Stimulated activated CD8-positive, alpha-beta memory T cell treated with anti-CD3 and anti-CD28 coated beads, Interleukin-7, amount 100 ng/mL, for 1 hour (primary cell): ENCODE measurements at places on chromosomes 7 and 10.

- no peak for DNase-seq
These were observed 226.3 kb upstream of the NPVF start for GRCh38 chr7:25454562-25455041.

DNA sequence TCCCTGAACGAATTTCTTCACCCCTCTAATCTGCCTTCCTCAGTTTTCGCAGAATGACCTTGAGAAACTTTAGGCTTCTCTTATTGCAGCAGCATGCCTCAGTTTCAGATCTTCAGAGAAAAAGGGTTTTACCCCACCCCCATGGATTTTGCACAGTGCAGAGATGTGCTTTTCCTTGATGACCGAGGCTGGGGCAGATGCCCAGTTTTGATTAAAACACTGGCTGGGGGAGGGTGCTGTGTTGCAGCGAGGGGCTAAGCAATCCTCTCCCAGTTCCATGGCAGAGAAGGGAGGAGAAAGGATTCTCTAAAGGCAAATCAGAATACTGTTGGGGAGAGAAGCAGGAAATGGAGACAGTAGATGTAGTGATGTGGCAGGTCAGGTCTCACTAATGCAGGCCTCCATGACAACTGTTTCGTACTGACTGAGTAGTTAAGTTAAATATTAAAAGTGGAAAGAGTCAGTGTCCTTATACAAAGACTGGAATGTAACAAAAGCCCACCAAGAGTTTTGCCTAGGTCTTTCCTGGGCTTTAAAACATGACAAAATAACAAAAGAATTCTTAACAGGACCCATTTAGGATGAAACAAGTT lies 50.8 kb upstream of the PDZD8 start:
- no peak for DNase-seq

DNA sequence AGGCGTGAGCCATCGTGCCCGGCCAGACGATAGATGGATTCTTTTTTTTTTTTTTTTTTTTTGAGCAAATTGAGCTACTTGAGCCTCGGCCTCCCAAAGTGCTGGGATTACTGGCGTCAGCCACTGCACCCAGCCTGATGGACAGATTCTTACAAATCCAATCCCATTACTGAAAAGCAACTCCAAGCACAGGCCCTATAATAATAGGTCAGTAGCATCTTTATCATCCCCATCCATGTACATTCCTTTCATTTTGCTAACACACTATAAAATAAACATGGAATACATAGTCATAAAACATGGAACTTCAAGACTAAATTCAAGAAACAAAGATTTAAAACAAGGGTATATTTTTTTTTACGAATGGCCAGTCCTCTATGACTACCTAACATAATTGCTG lies 16.0 kb upstream of the RSBN1L start:
- DNase-seq: no peak

DNA sequence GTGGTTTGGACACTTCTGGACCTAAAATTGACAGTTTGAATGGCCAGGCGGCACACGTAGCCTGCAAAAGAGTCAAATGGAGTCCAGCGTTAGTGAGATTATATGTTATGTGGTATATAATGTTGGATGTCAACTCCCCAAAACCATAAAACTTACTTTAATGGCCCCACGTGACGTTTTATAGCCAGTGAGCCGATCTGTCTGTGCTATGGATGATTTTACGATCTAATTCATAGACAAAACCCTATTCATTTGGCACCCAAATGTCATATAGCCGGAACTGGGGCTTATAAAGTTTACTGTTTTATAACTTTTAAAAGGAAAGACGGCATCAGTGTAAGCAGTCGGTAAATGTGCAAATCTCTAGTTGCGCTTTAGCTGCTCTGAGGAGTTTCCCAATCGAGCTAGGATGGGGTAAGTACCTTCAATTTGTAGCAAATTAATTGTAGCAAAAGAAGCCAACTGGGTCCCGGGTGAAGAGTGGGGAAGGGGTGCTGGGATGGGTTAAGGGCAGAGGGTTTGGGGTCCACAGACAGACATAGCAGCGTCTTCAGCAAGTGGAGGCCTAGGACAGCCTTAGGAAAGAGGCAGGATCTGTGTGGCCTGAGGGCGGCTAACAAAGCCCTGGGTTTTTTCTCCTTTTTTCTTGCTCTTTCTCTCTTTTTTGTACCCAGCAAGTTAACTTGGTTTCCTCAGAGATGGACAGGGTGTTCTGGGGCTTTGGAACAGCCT lies 3.2 kb downstream of the HOXA5 start:
- DNase-seq: no peak

- DNase-seq: no peak
These were observed 73.0 kb upstream of the STK17A start for GRCh38 chr7:43509906-43510305.
